ENCODE measurements at places on chromosomes 3 and 15.

GRCh38 chr3:147630921-147631415 is 221.8 kb downstream of the ZIC1 start:
- no peak for DNase-seq

DNA sequence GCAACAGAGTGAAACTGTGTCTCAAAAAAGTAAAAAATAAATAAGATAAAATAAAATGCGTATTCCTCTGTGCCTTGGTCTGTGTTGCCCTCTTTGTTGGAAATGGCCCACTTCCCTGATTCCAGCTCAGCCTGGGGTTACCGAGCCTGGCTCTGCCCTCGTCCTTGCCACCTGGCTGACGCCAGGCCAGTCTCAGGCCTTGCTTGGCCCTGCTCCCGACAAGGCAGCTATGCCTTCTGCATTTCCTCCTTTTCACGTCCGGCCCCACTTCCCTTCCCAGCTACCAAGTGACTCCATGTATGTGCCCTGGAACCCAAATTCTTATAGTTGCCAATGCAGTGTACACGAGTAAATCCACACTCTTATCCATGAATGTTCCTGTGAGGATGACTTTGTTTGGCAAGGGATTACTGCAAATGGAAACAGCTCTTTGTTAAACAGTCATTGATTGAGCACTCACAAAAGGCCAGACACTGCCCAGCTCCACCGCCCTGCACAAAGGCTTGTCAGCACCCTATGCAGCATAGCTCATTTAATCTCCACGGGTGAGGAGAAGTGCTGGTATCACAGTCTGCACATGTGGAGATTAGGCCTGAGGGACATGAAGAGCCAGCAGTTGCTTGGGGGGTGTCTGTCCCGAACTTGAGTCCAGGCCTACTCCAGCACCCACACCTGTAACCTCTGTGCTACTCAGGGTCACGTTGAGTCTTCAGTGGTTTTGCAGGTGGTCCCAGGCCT is 25.1 kb downstream of the SPSB4 start:
- no peak for DNase-seq

- no peak for DNase-seq
Observed at GRCh38 chr15:34773917-34774316, 19.1 kb upstream of the GJD2 start.

DNA sequence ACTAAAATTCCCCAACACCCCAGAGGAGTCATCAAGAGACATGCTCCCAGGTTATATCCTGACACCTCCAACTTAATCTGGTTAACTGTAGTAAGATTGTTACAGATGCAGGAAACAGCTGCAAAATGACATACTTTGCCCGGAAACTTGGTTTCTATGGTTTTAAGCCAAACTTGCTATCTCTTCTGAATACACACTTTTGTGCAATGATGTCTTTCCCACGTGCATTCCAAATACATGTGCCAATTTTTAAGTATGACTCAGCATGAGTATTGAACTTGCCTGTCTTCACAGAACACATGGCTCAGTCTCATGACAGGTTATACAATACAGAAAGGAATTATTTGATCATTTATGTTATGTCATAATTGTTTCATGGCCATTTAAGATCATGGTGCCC is 207.0 kb upstream of the DCBLD2 start:
- peak; percentile 16 for DNase-seq

GRCh38 chr15:64740311-64741170 is 34.8 kb downstream of the RBPMS2 start:
- peak; percentile 76 for DNase-seq

DNA sequence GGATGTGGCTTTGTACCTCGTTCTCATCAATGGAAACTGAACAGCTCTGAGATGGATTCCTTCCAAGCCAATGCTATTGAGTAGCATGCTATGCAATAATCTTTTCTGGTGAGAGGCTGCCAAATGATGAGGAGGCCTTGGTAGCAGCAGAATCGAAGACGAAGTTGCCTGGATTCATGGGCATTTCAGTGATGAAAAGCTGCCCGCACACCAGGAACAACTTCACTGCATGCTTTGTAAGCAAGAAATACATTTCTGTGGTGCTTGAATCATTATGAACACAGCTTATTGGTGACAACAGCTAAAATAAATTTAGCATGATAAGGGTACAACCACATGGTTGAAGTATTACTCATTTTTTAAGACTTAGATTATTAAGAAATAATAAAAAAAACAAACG is 246.8 kb upstream of the ROBO1 start:
- DNase-seq, result no peak

- DNase-seq, result no peak
Observed at GRCh38 chr3:114128231-114128630, 50.6 kb downstream of the DRD3 start.

- DNase-seq, result no peak
Observed at GRCh38 chr3:86814321-86814720, 176.6 kb downstream of the VGLL3 start.

- DNase-seq, result no peak
Observed at GRCh38 chr15:49196856-49197255, 26.8 kb downstream of the GALK2 start.

DNA sequence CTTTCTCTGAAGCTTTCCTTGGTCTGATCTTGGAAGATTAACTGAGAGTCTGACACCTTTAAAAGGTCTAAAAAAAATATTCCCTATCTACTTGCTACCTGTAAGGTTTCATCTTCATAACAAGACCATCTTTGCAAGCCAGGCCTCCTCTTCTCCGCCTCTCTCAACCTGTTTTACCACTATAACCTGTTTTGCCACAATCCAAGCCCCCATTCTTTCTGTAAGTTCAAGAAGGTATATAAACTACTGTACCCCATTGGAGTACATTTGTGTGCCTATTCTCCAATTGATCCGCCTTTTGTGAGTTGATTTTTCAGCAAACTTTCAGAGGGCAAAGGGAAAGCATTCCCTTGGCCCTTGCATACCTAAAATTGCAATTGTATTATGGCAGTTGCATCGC is 319.3 kb upstream of the NECTIN3 start:
- DNase-seq, result no peak

DNA sequence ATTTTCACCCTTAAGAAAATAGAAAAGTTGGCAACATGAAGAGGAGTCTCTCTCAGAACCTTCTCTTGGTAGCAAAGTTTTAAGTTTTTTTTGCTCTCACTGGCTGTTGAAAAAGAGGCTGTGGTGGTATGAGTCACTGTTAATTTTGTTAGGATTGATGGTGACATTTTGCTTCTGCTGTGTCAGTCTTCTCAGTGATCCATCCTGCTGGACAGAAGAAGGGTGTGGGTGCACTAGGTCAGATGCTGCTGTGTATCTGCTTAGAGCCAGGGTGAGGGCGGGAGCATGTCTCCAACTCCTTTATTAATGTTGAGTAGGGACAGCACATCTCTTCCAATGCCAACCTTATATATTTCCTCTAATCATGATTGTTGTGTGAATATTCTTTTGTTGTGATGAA is 369.5 kb downstream of the FEZF2 start:
- DNase-seq, result no peak

DNA sequence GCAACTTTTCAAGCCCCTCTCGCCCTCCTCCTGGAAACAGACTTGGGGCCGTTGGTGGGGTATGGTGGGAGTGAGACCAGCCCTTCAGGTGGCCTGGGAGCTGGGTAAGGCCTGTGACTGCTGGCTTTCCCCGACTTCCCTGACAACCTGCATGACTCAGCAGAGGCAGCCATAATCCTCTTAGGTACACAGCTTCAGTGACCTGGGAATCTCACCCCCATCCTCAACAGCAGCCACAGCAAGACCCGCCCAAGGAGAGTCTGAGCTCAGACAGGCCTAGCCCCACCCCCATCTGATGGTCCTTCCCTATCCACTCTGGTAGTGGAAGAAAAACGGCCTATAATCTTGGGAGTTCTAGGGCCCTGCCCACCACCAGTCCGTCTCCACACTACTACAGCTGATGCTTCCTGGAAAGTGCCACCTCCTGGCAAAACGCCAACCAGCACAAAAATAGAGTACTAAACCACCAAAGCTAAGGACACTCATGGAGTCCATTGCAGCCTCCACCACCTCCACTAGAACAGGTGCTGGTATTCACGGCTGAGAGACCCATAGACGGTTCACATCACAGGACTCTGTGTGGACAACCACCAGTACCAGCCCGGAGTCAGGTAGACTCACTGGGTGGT is 13.1 kb upstream of the SLC27A2 start:
- DNase-seq, result no peak

GRCh38 chr15:75335705-75336355 is at the start of gene COMMD4:
COMMD4 (plus strand) TSS chr15:75336063; CDS start chr15:75336090, 27 bp downstream.
- DNase-seq, result peak; percentile 93

DNA sequence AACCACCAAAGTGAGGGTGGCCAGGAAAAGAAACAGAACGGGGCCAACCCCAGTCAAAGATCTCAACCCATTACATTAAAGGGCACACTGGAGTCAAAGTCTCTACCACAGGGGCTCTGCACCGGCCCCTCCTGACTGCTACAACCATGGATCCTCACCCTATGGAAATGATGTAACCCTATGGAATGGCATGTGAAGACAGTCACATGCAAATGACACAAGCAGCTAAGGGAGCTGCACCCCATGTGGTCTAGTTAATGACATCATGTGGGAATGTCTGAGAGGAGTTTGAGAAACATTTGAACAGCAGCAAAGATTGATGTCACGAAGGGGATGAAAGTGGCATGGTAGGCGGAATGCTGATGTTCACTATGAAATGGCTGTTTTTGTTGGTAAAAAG is 298.2 kb upstream of the SLCO3A1 start:
- DNase-seq, result no peak

DNA sequence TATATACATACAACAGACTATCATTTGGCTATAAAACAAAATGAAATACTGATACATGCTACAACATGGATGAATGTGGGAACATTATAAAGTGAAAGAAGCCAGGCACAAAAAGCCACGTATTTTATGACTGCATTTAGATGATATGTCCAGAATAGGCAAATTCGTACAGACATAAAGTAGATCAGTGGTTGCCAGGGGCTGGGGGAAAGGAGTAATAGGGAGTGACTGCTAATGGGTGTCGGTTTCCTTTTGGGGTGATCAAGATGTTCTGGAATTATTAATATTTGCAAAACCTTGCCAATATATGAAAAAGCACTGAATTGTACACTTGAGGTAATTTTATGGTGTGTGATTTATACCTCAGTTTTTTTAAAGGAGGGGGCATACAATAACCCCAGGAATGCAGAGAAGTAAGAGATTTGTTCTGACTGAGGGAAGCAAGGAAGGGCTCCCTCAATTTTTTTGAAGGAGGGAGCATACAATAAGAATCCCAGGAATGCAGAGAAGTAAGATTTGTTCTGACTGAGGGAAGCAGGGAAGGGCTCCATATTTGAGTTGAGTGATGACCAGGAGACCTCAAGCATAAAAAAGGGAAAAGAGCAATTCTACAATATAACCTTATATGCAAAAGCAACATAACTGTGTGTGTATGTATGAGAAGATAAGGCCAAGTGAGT is 6.2 kb downstream of the PSMD6 start:
- no peak for DNase-seq

GRCh38 chr3:72565593-72565992 is 282.7 kb downstream of the SHQ1 start:
- no peak for DNase-seq

DNA sequence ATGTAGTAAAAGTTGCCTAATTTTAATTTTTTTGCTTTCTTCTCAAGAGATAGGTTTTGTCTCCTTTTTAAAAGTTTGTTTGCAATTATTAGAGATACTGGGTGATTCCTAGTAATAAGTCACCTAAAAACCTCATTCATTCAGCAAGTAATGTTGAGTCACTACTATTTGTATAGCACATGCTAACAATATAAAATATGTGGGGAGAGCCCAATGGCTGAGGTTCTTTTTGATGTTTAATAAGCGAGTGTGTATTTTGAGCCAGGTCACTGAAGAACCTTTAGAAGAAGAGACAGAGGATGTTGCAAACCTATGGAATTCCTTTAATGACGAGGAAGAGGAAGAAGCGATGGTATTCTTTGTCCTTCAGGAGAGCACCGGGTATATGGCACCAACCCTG is 123.7 kb upstream of the CHRM5 start:
- DNase-seq, result no peak
